Activated CD8-positive, alpha-beta T cell treated with anti-CD3 and anti-CD28 coated beads, Interleukin-2, amount 10 ng/mL, durations not matched to agents 7 days and 5 days (primary cell): ENCODE measurements at places on chromosomes 2 and 18. TPM values are rescaled to one million over a fixed set of nuclear protein-coding genes. Genes with fewer than 3 reads are reported as not detected.
A peak's percentile ranks its signal among the peaks of the same experiment; 100 is the strongest.

Gene EMILIN2
- total RNA-seq: 32.7 TPM

DNA sequence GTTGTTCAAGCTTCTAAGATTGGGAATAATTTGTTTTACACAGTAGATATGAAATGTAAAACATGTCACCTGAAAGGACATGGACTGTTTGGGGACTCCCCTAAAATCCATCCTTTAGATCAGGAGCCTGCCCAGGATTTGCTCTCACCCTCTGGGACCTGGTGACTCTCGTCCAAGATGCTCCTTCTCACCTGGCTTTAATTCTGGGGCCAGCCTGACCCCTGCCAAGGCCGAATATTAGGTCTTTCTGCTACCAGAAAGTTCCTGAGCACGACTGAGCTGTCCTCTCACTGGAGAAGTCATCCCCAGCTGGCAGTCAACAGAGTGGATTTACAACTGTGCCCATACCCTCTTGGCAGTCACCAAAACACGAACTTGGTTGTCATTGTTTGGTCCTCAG is 25.3 kb downstream of the PTPN18 start:
- peaks cover 45% of the 10 kb centered on the region for H3K4me1 ChIP-seq
- no peak overlapping the region for H3K4me3 ChIP-seq
- no peak overlapping the region for H3K27ac ChIP-seq
- no peaks in the 10 kb centered on the region for H3K27me3 ChIP-seq
- DNase-seq: no peak

DNA sequence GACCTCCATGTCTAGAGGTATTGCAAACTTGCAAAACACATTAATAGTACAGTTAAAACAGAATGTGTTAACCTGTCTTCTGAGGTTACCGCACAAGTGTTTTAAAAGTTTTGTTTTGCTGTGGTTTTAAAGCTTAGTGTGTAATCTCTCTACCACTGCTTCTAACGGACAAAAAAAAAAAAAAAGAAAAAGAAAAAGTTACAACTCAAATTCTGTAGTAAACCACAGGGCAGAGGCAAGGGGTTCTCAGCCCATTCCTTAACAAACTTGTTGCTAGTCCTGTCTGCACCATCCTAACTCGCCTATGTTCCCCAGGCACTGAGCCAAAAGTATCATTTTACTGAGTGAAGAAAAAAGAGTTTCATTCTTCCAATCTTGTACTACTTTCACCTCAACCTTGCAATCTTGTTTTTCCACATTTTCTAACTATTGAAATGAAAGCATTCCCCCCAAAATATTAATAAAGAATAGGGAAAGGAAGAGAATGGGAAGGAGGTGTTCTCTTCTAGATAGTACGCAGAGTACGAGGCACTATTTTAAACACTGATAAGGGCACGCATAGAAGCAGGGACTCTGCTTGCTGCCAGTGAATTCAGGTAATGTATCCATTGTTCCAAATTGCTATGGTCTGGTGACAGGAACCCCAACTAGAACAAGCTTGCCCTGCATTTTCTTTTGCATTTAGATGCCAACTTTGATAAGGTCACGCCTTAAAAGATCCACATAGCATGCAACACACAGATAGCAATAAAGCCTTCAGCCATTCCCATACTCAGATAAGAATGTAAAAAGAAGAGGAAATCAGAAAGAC is 47.1 kb downstream of the IKZF2 start:
- DNase-seq: no peak
- H3K27me3 ChIP-seq: no peaks in the 10 kb centered on the region
- peaks cover 55% of the 10 kb centered on the region for H3K4me1 ChIP-seq
- peak overlapping the region; percentile 46 for H3K27ac ChIP-seq
- H3K4me3 ChIP-seq: peak overlapping the region; percentile 60

DNA sequence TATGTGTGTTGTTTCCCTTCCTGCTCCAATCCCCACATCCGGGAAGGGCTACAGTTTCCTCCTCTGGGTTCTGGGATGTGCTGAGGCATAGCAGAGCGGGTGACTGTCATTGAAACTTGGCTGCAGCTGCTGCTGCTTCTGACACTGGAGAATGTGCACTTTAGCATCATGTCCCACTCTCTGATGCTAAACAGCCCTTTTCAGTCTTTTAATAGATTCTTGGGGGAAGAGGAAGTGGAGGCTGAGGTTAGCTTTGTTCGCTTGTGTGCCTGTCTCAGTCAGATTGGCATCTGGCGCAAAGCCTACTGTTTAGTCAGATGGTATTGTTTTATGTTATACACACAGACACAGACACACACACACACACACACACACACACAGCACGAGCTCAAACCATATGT is 136.5 kb upstream of the RND3 start:
- H3K27me3 ChIP-seq: no peaks in the 10 kb centered on the region
- H3K36me3 ChIP-seq: no peaks in the 10 kb centered on the region
- DNase-seq: no peak
- H3K27ac ChIP-seq: no peak overlapping the region
- no peak overlapping the region for H3K4me3 ChIP-seq

GRCh38 chr2:171491292-171491691 is 31.0 kb upstream of the CYBRD1 start:
- no peak for DNase-seq
- no peak overlapping the region for H3K4me3 ChIP-seq
- H3K27ac ChIP-seq: no peak overlapping the region
